ENCODE measurements at places on chromosomes 4 and X.
A peak's percentile ranks its signal among the peaks of the same experiment; 100 is the strongest.

GRCh38 chr4:177427192-177427591 lies 15.0 kb downstream of the AGA start:
- peak; percentile 62 for DNase-seq

DNA sequence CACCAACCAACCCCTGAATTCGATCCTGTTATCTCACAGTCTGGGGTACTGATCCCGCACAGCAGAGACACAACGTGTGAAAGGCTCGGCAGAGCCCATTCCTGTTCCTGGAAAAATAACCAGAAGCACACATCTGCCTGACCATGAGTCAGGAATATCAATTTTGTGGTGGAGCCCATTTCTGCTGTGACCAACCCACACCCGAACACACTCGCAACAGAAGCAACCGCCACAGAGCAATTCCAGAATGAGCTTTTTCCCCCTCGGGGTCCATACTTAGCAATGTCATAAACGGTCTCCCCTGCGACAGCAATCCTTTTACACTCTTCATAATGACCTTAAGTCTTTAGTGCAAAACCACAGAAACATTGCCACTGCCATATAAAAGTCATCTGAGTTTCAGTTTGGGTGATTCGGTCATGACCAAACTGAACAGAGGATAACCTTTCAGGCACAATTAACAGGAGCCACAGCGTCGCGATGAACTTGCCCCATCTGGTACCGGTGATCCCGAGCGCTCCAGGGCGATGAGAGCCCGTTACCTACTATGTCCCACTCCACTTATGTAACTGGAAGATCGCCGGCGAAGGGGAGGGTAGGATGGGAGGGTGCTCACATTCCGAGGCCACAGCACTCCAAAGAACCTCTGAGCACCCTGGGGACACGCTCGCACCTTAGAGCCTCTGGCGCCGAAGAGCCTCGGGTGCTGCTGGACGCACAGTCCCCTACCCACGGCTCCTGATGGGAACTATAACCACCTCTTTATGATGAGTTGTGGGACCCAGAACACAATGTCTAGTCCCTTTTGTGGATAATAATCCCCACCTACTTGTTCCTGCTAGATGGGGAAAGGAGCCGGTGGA lies 1.1 kb downstream of the MECP2 start:
- DNase-seq: peak; percentile 71

- DNase-seq: peak; percentile 33
These were observed 739.3 kb upstream of the FAM241A start for GRCh38 chr4:111405989-111406388.

GRCh38 chr4:6943012-6943884 lies 33.6 kb downstream of the TBC1D14 start:
- no peak for DNase-seq

DNA sequence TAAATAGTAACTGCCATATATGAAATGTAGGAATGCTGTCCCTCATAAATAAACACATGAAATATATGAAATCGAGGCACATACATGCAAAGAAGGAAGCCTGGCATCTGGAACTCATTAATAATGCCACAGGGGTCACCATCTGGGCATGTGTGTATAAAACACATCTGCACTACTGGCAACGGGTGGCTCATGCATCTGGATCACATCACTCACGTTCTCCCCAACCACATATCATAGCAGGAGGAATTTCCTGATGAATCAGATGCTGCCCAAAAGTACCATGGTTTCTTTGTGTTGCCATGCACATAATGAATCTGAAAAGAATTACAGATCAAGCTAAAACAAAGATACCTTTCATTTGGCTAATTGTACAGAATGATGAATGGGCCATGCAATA lies 28.6 kb downstream of the RNF175 start:
- peak; percentile 83 for DNase-seq

GRCh38 chr4:160319221-160319867 lies 1216.5 kb downstream of the RAPGEF2 start:
- DNase-seq: no peak

DNA sequence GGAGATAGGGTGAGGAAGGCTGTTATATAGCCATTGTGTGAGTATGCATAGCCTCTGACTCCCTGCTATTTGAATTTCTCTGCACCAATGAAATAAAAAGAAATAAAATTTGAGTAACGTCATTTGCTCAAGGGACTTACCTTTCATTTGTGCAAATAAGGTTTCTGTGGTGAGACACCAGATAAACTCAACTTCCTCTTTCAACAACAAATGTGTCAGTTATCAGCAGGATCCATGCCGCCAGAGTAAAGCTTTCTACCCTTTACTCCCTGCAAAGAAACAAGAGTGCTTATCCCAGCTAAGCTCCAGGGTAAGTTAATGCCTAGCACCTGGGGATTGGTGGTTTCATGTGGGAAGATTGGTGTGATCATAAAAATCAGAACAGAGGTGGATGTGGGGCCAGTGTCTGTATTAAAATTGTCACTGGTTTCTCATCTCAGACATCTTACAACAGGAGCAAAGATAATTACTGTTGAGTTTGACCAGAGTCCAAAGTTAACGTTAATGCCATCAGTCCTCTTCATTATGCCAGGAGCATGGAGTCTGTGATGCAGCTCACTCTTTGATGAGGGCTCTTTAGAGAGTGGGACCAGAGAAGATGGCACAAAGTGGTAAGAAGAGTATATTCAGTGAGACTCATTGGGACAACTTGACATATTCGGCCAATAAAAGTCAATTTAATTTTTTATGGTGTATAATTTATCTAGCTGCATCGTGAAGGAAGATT lies at the start of gene P2RY10:
TSS of gene P2RY10 (plus strand) at position 206 of the 727 bp plus-strand sequence. CDS start 15,130 bp downstream, outside the sequence.
- no peak for DNase-seq

GRCh38 chrX:71378732-71379131 lies 12.6 kb downstream of the TAF1 start:
- DNase-seq: no peak

Measured in GM23248 (cell line).